ENCODE measurements at places on chromosomes 7 and 10.

- DNase-seq = no peak
Measured at GRCh38 chr10:102267748-102268147, 22.4 kb downstream of the GBF1 start.

DNA sequence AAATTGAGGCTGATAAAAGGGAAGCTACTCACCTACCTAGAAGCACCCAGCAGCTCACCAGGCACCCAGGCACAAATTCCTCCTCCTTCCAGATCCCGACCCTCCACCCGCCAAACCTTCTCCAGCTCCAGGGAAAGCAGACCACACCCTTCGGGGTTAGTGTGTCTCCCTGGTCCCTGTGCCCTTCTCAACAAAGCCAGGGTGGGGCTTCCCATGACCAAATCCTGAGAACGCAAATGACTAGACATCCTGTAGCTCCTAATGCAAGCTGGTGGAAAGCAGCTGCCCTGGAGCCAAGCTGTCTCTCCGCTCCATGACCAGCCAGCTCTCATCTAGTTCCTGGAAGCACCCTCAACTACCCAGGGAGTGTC lies 4.4 kb downstream of the TBX20 start:
- no peak for DNase-seq

DNA sequence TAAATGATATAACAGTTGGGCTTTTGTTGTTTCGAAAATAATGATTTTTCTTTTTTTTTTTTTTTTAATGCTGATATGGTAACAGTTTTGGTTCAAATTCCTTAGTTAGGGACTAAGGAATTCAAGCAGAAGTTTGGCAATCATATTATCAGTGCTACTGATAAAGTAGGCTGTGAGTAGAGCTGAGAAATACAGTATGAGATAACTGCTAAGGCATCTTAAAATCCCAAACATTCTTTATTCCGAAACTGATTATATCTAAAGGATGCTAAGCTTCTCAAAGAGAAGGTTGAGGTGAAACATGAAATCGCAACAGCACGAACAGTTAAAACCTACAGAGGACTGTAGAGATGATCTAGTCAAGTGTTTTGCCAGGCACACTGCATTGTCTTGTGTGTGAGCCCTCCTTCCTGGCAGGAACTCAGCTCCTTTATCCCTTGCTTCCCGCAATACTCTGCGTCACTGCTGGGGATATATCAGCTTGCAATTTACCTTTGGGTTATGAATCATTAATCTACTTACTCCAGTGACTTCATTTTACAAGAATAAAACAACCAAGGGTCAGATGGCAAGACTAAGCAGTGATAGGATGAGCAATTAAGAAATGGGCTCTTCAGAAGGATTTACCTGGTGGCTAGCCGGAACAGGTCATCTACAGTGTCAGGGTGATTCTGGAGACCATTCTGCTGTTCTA lies 36.7 kb downstream of the IRF5 start:
- DNase-seq = no peak

DNA sequence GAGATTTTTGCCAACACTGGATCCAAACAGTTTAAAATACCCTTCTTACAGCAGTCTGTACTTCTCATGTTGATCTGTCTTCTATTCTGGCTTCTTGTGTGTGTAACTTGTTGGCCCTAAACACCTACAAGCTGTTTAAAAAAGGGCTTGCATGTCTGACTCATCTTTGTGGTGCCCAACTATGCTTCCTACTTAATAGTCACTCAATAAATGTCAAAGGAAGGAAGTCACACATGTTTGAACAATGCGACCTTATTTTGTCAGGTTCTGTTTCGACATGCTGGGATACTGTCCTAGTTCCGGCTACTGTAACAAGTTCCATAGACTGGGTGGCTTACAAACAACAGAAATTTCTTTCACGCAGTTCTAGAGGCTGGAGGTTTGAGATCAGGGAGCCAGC lies 9.4 kb upstream of the GRK5 start:
- no peak for DNase-seq

- DNase-seq = no peak
Measured at GRCh38 chr10:50991456-50992355, 82.6 kb upstream of the PRKG1 start.

DNA sequence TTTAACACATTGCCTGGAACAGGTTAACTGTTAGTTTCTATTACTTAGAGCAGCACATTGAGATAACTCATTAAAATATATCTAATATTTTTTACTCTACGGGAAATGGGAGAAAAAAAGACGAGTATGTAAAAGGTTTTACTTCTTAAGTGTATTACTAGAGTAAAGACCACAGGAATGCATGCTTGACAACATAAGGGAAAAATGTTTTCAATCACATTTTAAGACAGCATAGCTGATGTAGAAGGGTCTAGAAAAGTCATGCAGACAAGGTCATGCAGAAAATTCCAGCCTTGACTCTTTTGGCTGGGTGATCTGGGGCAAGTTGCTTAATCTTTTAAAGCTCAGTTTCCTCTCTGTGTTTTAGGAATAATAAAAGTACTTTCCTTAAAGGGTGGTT lies 806.2 kb downstream of the CNTNAP2 start:
- no peak for DNase-seq

DNA sequence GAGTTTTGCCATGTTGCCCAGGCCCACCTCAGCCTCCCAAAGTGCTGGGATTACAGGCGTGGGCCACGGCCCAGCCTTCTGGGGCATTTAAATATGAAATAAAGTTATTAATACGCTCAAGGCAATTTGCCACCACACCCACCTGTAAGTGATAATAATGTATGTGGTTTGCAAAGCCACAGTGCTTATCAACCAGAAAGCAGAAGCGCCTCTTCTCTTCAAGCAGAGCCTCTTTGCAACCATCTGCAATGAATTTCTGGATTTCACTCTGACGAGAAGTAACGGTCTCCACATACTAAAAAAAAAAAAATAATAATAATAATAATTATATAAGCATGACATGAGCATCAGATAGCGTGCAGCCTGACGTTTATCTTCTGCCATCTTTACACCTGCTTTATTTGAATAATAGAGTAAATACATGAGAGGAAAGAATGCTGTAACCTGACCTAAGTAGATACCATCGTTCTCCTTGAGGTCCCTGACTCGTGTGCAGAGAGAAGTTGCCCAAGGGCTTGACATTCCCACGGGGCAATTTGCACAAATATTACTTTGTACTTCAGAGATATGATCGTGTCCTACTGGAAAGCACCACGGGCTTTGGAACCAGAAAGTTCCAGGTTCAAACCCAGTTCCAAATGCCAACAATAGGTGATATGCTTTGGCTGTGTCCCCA lies 34.0 kb downstream of the BRI3 start:
- no peak for DNase-seq

All from activated CD8-positive, alpha-beta memory T cell treated with anti-CD3 and anti-CD28 coated beads, Interleukin-2, amount 50 U/mL, for 4 hours (primary cell).